ENCODE measurements at places on chromosomes 3 and 15.

- DNase-seq: no peak
Observed at GRCh38 chr15:70407336-70407670, 309.6 kb upstream of the TLE3 start.

- no peak for DNase-seq
Observed at GRCh38 chr3:109685084-109686079, 348.0 kb upstream of the DPPA4 start.

DNA sequence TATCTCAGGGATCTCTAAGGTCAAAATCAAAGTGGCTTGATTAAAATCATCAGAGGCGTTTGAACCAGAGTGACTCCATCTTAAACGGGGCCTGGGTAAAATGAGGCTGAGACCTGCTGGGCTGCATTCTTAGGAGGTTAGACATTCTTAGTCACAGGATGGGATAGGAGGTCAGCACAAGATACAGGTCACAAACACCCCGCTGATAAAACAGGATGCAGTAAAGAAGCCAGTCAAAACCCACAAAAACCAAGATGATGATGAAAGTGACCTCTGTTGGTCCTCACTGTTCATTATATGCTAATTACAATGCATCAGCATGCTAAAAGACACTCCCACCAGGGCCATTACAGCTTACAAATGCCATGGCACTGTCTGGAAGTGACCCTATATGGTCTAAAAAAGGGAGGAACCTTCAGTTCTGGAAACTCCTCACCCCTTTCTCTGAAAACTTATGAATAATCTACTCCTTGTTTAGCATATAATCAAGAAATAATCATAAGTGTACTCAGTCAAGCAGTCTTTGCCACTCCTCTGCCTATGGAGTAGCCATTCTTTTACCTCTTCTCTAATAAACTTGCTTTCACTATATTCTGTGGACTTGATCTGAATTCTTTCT, 143.3 kb upstream of the SLCO3A1 start:
- DNase-seq: no peak

DNA sequence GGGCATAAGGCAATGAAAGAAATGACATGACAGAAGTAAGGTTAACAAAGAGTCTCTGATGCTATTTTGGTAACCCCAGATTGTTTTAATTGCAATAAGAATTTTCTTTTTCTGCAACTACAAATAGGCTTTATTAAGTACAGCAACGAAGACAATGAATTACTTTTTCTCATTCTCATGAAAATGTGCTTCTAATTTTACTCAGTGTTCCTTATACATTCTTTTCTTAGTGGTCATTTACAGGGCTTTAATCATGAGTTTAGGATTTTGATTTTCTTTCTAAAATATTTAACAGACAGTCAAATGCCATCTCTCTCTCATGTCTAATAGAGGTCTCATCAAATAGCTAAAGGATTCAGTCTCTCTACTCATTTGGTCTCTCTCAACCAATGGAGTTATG, 452.1 kb downstream of the RAP2B start:
- no peak for DNase-seq

- no peak for DNase-seq
Observed at GRCh38 chr3:38811822-38812221, 4.2 kb downstream of the SCN10A start.

GRCh38 chr15:78216276-78217104, 17.9 kb downstream of the ACSBG1 start:
- no peak for DNase-seq

DNA sequence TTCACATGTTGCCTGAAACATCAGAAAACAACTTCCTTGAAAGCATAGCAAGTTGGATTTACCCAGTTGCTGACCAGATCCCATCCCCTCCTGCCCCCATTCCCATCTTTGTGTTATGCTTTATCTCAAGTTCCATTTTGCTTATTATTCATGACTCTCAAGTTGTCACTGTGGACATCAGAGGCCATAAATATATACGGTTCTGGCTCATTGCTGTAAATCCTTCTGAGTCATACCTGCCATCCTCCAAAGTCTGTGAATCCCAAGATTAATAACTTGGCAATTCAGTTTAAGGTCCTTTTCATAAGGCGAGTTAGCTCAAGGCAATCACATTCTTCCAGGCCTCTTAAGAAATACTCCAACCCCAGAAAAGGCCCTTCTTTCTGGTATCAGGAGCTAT, 126.2 kb upstream of the C2CD4B start:
- no peak for DNase-seq

GRCh38 chr3:192917028-192917403, 640 bp downstream of the MB21D2 start:
- no peak for DNase-seq

- DNase-seq: no peak
Observed at GRCh38 chr3:249587-250262, 53.2 kb downstream of the CHL1 start.

- no peak for DNase-seq
Observed at GRCh38 chr15:100029868-100030479, 296.7 kb upstream of the LYSMD4 start.

DNA sequence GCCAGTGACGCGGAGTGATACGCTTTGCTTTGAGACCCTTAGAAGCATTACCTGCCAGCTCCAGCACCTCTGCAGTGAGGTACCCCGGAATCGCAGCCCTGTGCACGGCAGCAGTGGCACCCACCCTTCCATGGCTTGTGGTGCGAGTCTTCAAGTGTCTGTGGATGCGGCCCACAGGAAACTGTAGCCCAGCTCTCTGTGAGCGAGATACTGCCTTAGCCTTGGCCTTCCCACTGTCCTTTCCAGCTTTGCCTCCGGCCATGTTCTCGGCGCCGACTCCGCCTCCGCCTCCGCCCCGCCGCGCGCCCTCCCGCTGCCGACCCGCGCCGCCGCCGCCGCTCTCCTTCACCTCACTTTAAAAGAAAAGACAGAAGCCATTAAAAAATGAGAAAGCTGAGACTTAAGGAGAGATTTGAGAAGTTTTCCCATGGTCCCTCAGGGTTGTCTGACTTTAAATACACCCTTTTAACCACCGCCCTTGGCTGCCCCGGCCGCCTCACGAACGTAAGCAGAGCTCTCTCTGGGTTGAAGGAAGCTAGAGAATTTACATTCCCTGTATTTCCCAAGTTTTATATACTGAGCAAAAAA, 78.5 kb upstream of the FAM174B start:
- no peak for DNase-seq

GRCh38 chr15:93165734-93166470, 76.9 kb upstream of the RGMA start:
- DNase-seq: no peak

GRCh38 chr15:64686130-64686735, 89.2 kb downstream of the RBPMS2 start:
- no peak for DNase-seq

GRCh38 chr3:11919390-11919789, 72.7 kb upstream of the TAMM41 start:
- DNase-seq: no peak

DNA sequence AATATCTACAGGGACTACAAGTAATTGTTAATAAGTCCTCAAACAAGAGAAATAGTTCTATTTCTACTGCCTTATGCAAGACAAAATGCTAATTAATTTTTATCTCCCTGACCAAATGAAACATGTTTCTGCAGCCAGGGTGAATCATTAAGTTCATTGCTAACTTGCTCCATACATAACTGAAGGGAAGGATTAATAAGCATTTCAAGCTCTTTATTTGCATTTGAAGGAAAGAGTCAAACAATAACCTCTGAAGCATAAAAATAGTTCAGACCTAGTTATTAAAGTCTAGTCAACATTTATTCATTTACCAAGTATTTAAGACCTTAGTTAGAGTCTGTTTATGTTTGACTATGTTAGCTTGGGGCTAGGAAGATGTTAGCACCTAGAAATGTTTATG, 120.0 kb downstream of the ATP1B3 start:
- no peak for DNase-seq

DNA sequence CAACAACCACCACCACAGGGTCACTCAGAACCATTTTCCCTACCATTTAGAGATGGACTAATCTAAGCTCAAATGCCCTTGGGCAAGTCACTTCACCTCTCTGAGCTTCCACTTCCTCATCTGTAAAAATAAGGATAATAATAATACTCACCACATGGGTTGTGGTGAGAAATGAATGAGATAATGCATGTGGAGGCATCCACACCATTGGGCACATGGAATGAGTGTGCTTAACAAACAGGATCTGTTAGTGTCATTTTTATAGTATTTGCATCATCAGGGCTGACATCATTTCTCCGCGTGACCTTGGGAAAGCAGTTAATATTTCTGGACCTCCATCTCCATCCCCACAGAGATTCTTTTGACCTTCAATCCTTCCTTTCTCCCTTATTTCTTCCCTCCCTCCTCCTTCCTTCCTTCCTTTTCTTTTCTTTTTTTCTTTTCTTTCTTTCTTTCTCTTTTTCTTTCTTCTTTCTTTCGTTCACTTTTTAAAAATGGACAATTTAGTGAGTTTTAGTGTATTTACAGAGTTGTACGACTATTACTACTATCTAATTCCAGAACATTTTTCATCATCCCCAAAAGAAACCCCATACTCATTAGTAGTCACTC, 7.7 kb upstream of the RFT1 start:
- DNase-seq: no peak

DNA sequence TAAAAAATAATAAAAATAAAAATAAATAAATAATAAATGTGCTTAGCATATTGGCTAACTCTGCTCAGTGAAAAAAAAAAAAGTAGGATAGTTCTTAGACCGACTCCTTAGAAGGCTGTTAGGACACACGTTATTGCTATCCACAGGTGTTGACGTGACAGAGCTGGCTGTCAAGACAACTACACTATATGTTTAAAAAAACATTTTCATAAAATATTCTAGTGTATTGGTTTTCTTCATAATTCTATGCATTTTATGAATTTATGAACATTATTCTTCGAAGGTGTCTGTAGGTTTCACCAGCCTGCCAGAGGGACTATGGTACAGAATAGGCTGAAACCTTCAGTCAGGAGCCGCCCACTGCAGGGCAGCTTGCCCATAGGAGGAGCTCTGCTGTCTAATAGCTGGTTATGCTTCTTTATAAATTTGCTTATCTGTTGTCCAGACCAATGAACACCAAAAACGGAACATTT, 9.2 kb downstream of the TM4SF1 start:
- DNase-seq: no peak

GRCh38 chr15:99296386-99296785, 45.1 kb downstream of the LRRC28 start:
- no peak for DNase-seq

- no peak for DNase-seq
Observed at GRCh38 chr3:66393333-66394005, 107.4 kb downstream of the LRIG1 start.

GRCh38 chr3:87359826-87360225, 83.4 kb upstream of the POU1F1 start:
- DNase-seq: no peak

DNA sequence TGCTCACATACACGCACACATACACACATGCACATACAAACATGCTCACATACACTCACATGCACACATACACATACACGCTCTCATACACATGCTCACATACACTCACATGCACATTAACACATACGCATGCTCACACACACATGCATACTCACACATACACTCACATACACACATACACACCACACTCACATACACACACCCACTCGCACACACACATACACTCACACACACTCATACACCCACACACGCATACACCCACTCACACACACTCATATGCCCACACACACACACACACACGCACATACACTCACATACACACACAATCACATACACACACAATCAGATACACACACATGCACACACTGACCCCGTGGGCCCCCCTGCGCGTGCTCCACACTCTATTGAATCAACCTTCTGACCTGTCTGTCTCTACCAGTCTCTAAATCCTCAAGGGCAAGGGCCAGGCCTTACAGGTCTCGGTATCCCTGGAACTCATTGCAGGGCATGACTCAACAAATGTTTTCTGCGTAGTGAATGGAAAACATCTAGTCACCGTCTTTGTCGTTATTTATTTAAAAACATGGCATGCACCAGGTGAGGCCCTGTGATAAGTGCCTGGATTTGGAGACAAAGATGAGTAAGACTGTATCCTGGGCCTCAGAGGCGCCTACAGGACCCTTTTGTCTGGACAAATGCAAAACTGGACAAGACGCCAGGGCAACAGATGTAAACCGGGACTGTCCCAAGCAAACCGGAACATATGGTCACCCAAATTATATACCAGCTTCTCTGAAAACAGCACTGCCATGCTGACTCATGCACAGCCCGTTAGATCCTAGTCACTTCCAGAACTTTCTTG, 41.8 kb downstream of the GRK7 start:
- DNase-seq: no peak

DNA sequence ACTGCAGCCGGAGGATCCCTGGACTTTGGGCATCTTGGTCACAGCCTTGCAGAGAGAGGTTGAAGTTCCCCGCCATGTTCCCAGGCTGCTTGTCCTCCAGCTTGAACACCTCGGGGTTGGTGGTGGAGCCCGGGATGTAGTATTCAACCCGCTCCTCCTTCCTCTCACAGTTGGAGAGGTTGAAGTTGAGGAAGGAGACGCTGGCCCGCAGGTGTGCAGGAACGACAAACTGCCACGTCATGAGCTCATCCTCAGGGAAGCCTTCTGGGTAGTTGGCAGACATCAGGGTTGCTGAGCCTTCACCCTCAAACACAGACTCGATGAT, 35.7 kb downstream of the CDCP1 start:
- no peak for DNase-seq

GRCh38 chr3:46369675-46370132, 1.0 kb upstream of the CCR5 start:
- DNase-seq: no peak

DNA sequence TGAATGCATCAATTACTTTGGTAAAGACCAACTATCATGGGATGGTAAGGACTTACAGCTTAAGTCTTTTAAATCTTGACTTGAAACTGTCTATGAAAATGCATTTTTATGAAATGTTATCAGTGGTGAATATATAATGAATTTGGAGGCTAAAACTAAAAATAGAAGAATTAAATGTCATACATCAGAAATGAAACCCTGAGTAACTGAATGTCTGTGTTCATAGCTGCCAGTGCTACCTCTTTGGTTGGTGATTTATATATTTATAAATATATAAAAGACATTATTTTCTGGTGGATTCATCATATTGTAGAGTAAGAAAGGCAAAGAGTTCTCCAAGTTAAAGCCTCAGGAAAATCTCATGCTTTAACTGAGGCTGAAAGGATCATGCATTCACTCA, 12.2 kb downstream of the SLC12A6 start:
- DNase-seq: no peak

DNA sequence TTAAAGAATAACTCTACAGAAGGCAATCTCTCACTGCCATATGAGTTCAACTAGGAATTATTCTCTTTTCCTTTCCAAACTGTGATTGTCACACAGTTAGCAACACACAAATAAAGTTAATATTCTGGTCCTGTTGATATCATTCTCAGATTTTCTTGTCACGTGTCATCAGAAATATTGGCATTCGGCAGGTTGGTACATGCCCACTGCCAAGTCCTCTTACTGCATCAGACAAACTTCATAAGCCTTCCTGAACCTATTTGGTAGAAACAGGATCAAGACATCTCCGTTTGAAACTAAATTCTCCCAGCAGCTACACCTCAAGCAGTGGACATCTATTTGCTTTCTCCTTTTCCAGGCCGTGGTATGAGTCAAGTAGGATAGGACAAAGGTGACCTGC, 177.9 kb upstream of the SOX2 start:
- DNase-seq: no peak

GRCh38 chr3:134239538-134239937, 11.1 kb downstream of the RYK start:
- DNase-seq: no peak

GRCh38 chr15:59583088-59583487, 28.5 kb upstream of the GCNT3 start:
- no peak for DNase-seq

- DNase-seq: no peak
Observed at GRCh38 chr3:48664313-48664644, 1.6 kb upstream of the CELSR3 start.
